ENCODE measurements at places on chromosomes 2 and 18. TPM values are rescaled to one million over a fixed set of nuclear protein-coding genes. Genes with fewer than 3 reads are reported as not detected.

SLC19A3 gene
- total RNA-seq = not detected

INHA gene
- not detected for total RNA-seq

AQP4 gene
- total RNA-seq = not detected

SLC8A1 gene
- not detected for total RNA-seq

LYPD1 gene
- total RNA-seq = not detected

MAP2 gene
- not detected for total RNA-seq

RRM2 gene
- total RNA-seq = 624 TPM

RAB17 gene
- total RNA-seq = not detected

TIMM21 gene
- total RNA-seq = 36.3 TPM

CDK15 gene
- total RNA-seq = not detected

DNER gene
- 0.14 TPM for total RNA-seq

MERTK gene
- total RNA-seq = 0.40 TPM

ATG4B gene
- 127 TPM for total RNA-seq

ACKR3 gene
- 0.33 TPM for total RNA-seq

ZNF236 gene
- total RNA-seq = 18.0 TPM

All from natural killer cell treated with Interleukin-12 subunit alpha and Interleukin-12 subunit beta and Interleukin-15 and Interleukin-18, amount 100 ng/mL, for 72 hours (primary cell).